CD4-positive, alpha-beta T cell treated with Interleukin-4 for 4 hours (primary cell): ENCODE measurements at places on chromosomes 5 and 9.
A peak's percentile ranks its signal among the peaks of the same experiment; 100 is the strongest.

- no peak for DNase-seq
These were observed 1.9 kb downstream of the FUT7 start for GRCh38 chr9:137030006-137030405.

- no peak for DNase-seq
These were observed 28.5 kb downstream of the ANKDD1B start for GRCh38 chr5:75639535-75640311.

GRCh38 chr5:176388003-176388443 lies 375 bp downstream of the NOP16 start:
- DNase-seq, result no peak

GRCh38 chr5:75716715-75717081 lies 539 bp downstream of the POC5 start:
- DNase-seq, result no peak

DNA sequence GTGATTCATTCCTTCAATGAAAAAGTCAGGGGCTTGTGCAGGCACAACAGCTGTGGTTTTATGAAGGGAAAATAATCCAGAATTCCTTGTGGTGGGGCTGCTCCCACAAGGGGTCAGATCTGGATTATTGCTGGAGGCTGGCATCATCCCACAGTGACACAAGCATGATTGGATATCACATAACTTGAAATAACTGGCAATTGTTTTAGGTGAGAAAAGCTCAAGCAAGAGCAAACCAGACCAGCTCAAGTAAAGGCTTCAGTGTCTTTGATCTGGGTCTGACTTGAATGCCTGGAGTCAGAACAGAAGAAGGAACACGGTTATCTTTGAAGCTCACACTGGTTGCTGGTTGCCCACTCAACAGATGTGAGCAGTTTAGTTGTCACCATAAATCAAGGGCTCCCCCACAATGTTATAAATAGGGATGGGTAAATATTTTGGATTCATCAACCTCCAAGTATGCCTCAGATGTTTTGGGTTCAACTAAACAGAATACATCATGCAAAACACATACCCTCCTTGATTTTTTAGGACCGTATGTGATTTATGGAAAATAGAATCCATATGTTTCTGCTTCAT lies 3.1 kb upstream of the ZNF474 start:
- DNase-seq, result no peak

GRCh38 chr9:16515207-16515606 lies 355.3 kb downstream of the BNC2 start:
- no peak for DNase-seq

DNA sequence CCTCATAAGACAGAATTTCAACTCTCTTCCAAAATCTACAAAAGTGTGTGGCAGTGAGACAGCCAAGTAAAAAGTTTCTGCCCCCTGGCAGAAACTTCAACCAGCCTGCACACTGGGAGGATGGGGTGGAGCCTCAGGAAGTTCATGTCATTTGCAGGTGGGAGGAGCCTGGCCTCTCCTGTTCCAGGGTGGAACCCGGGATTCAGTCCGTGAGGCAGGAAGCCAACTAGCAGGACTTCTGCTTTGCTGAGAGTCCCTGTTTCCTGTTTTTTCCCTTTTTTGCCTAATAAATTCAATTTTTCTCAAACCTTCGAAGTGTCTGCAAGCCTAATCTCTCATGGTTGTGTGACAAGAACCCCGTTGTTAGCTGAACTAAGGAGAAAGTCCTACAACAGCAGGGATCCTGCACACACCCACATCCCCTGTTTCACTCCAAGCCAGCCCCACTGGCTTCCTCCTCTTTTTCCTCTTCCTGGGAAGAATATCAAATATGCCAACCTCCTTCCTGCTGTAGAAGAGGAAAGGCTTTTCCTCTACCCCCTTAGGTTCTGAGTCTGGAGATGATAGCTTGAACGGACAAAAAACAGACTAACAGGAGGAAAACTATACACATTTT lies 69.3 kb downstream of the ALDH7A1 start:
- DNase-seq, result no peak

DNA sequence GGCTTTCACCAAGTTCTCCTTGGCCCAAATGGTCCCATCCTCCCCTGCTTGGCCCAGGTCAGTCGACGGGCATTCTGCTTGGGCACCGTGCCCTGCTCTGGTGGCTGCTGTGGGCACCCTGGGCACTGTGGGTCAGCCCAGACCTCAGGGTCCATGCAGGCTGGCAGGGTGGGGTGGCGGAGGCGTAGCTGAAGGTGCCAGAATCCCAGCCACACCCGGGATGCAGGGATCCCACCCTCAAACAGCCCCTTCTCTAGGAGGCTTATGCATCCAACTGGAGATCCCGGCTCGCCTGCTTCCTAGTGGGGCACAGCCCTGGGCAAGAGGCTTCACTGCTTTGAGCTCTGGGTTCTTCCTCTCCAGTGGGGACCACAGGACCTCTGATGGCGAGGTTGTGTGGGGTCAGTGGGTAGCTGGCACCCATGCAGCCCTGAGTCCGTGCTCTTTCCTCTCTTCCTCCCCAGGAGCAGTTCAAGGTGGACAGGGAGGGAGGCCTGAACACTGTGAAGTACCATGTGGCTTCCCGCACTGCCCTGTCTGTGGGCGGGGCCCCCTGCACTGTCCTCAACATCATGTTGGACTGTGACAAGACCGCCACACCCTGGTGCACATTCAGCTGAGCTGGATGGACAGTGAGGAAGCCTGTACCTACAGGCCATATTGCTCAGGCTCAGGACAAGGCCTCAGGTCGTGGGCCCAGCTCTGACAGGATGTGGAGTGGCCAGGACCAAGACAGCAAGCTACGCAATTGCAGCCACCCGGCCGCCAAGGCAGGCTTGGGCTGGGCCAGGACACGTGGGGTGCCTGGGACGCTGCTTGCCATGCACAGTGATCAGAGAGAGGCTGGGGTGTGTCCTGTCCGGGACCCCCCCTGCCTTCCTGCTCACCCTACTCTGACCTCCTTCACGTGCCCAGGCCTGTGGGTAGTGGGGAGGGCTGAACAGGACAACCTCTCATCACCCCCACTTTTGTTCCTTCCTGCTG lies 9.4 kb downstream of the B4GALT7 start:
- no peak for DNase-seq

DNA sequence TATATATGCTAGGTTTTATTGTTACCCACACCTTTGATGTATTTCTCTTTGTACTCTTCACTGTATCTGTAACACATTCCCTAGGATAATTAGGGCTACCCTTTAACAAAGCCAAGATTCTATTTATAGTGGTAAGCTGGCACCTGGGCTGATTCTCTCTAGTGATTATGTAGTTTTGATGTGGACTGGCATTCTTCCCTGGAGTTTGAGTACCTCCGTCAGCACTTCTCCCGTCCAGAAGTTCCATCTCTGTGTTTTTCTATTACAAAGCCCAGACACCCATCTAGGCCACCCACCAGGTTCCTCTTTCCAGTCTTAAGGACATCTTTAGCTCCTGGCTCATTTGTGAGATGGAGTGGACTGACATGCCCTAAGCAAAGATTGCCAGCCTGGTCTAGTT lies 55.9 kb upstream of the CDKN2B start:
- DNase-seq, result no peak

GRCh38 chr9:130806327-130806716 lies 28.7 kb upstream of the ABL1 start:
- DNase-seq, result no peak

GRCh38 chr9:98594546-98595160 lies 114.1 kb downstream of the GABBR2 start:
- no peak for DNase-seq

- DNase-seq, result no peak
These were observed 43.1 kb upstream of the ELL2 start for GRCh38 chr5:96004754-96005153.

- DNase-seq, result no peak
These were observed 56.7 kb upstream of the HTR1A start for GRCh38 chr5:64018966-64019365.

- peak; percentile 1 for DNase-seq
These were observed 3.1 kb downstream of the GTF3C4 start for GRCh38 chr9:132673355-132673754.

DNA sequence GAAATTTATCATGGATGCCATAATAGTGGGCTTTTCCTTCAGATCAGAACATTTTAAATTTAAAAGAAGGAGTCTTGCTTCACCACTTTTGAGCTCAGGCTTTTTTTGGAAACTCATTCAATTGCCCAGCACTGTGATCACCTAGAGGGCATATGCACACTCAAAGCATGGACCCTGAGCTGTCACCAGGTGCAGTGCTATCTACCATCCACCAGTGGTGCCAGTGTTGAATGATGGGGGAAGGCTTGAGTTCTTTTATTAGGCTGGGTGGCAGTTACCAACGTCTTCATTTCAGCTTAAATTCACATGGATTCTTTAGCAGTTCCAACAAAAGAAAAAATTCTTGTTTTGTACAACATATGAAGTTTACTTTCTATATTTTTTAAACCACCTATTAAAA lies 164.1 kb downstream of the CFAP90 start:
- no peak for DNase-seq

DNA sequence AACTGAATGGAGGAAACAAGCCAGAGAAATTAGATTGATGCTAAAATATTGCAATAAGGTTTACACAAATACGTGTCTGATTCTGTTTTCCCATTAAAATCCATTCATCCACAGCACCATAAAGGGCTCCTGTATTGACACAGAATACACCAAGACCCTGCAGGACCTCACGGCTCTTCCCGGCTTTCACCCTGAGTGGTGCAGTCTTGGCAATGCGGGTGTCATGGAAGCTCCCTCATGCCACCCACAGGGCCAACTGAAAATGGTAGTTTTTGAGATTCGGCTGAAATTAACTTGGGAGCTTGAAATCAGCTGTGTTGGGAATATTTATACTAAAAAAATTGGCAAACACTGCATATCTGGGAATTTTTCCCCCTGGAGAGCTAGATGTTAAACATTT lies 17.3 kb upstream of the EXOC3 start:
- no peak for DNase-seq

- DNase-seq, result no peak
These were observed 69.3 kb upstream of the STC2 start for GRCh38 chr5:173397516-173397915.

- no peak for DNase-seq
These were observed 248.7 kb upstream of the RGMB start for GRCh38 chr5:98524773-98525172.

DNA sequence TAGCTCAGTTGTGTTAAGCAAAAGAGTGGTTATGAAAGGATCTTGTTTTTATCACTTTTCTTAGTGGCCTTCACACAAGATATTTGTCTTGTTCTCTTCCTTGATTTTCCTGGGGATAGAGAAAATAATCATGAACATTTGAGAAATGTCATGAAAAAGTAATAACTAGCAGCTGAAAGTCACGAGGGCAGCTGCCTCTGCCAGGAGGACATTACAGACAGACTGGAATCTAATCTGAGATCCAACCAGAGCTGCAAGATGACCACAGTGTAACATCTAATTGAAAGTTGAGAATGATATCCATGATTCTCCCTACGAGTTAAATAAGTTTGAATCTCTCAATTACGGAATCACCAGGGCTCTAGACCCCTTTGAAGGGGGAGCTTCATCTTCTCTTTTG lies 274.9 kb downstream of the ARHGAP26 start:
- DNase-seq, result no peak

- DNase-seq, result no peak
These were observed 184.0 kb upstream of the IL12B start for GRCh38 chr5:159514229-159514810.

DNA sequence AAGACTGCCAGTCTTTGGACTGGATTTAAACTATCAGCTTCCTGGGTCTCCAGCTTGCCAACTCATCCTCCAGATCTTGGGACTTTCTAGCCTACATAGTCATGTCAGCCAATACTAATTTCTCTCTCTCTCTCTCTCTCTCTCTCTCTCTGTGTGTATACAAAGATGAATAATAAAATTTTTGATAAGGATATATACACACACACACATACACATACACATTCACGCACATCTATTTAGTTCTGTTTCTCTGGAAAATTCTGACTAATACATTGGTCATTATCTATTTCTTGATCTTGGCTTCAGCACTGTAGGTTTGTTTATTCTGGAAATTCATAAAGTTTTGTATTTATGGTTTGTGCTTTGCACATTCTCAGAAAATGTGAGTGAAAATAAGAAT lies 1606.2 kb upstream of the NUDT12 start:
- no peak for DNase-seq

- no peak for DNase-seq
These were observed 91.4 kb upstream of the PHYKPL start for GRCh38 chr5:178323961-178324360.

GRCh38 chr5:150109921-150110320 lies 23.6 kb upstream of the CSF1R start:
- DNase-seq, result no peak

- DNase-seq, result no peak
These were observed 9.6 kb upstream of the KIF27 start for GRCh38 chr9:83930881-83931280.

- no peak for DNase-seq
These were observed 607.8 kb downstream of the BNC2 start for GRCh38 chr9:16262477-16263261.

DNA sequence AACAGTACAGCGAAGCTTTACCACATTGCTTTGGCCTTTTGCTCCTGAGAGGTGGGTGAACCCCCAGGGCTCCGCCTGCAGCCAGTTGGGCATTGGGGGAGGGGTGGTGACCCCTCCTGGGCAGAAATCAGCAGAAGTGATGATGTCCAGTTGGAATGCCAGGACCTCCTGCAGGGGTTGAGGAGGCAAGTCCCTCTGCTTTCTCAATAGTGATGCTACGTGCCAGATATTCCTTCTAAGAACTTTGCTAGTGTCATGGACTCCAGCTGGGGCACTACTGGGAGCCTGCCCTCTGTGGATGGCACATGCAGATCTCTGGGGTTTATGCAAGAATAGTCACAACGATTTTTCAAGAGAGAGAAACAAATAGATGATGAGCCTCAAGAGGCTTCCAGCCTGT lies 95.6 kb downstream of the NDFIP1 start:
- no peak for DNase-seq

- no peak for DNase-seq
These were observed 298.9 kb downstream of the CSNK1G3 start for GRCh38 chr5:123810746-123811340.

GRCh38 chr9:78028926-78029325 lies 2.7 kb downstream of the GNAQ start:
- no peak for DNase-seq

GRCh38 chr5:72510610-72511181 lies 3.5 kb upstream of the ZNF366 start:
- peak; percentile 8 for DNase-seq
